Activated naive CD4-positive, alpha-beta T cell treated with anti-CD3 and anti-CD28 coated beads, Interleukin-2, amount 50 U/mL, for 72 hours (primary cell): ENCODE measurements at places on chromosomes 6 and 20.

GRCh38 chr6:90485635-90486277, 101.1 kb downstream of the MAP3K7 start:
- no peak for DNase-seq

GRCh38 chr6:90442366-90442765, 144.5 kb downstream of the MAP3K7 start:
- no peak for DNase-seq

- DNase-seq: no peak
Measured at GRCh38 chr6:551405-551804, 105.5 kb downstream of the HUS1B start.

GRCh38 chr20:13412806-13413445, 191.9 kb downstream of the ISM1 start:
- no peak for DNase-seq
